ENCODE measurements at places on chromosomes 7 and 10.
A peak's percentile ranks its signal among the peaks of the same experiment; 100 is the strongest.

GRCh38 chr7:19520392-19520791, 188.4 kb downstream of the POLR1F start:
- no peak for DNase-seq

GRCh38 chr7:44281811-44282600, 43.4 kb downstream of the CAMK2B start:
- no peak for DNase-seq

GRCh38 chr10:126561294-126561920, 109.1 kb downstream of the C10orf90 start:
- no peak for DNase-seq

DNA sequence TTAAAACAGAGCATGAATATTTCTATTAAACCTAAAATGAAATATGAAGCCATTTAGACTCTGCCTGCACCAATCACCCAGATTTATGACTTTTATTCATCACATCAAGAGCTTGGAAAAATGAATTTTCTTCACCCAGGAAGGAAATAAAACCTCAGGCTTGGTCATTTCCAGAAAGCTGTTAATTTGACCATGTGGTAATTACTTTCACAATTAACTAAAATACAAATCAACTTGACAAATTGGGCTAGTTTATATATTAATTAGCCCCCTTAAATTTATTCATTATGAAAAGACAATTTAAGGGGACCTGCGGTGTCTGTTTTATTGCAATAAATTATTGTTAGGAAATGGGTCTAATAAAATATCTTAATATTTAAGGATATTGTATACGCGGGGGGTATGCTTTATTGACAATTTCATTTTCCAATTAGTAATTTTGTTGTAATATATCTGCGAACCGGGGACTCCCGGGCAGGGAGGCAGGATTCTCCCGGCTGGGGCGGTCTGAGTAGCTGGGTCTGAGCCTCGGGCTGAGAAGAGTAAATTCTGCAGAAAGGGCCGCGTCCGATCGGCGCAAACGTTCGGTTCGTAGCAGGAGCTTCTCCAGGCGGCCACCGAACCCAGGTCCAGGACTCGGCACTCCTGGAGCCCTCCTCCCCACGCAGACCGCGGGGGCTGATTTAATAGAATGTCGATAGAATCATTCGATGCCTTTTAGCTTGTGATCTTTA, 9.4 kb upstream of the MNX1 start:
- no peak for DNase-seq

- DNase-seq = no peak
Measured at GRCh38 chr10:70928140-70928539, 39.8 kb upstream of the PCBD1 start.

DNA sequence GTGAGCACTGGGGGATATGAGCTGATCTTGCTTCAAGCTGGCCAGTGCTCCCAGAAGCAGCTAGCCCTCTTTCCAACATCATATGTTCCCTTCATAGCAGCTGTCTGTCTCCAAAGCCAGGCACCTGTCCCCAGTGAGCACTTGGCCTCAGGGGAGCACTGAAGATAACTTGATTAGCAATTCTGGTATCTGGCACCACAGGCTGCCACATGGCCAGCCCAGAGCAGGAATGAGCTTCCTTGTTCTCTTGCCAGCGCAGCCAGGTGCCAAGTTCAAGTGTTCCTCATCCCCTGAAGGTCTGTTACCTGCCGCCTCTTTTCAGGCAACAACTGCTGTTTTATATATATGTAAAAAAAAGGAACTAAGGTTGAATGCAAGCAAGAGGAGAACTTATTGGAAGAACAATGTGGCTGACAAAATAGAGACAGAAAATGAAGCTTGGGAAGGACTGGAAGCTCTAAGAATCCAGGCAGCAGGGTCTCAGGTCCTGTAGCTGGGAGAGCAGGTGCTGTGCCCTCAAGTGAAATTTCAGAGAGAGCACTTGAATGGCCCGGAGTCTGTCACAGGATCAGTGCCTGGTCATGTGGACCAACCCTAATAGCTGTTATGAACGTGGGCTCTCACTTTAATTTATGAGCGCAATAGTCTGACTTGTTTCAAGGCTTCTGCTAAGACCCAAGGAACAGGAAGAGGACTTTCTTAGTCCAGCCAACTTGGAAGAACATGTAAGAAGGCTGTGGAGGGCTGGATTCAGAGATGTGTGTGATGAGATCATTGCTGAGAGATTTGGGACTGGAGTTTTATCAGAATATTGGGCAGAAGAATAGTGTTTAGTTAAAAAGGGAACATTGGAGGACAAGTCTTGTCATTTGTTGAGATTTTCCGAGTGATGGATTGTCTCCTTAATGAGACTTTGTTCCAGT, 267.2 kb downstream of the GLRX3 start:
- DNase-seq = no peak

GRCh38 chr7:44637788-44638594, 31.6 kb downstream of the OGDH start:
- DNase-seq = peak; percentile 70

DNA sequence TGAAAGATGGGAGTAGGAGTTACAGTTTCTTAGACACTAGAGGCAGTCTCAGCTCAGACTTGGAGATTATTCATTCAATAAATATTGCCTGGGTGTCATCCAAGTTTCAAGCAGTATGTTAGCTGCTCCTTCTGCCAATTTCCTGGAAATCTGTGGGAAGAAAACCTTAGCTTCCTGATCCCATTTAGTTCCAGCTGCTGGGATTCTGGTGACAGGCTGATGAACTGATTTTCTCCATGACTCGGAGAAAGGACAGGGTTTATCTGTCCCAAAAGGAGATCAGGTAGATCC, 95.8 kb downstream of the CLEC2L start:
- DNase-seq = no peak

DNA sequence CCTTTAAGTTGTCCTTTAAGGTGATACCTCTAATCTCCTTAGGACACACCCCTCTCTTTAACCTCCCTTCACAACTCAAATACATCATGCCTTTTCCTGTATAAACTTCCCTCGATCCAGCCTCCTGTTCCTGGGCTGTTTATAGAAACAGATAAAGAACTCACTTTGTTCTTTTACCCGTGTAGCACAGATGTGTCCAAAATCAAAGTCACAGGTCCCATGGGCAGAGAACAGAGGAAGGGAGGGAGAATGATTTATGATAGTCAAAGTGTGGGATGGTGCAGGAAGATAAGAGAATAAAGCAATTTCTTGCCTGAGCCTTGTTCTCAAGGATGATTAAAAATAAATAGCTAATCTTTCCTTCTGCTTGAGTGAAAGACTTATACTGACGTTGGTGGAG, 50.3 kb upstream of the CABCOCO1 start:
- no peak for DNase-seq

DNA sequence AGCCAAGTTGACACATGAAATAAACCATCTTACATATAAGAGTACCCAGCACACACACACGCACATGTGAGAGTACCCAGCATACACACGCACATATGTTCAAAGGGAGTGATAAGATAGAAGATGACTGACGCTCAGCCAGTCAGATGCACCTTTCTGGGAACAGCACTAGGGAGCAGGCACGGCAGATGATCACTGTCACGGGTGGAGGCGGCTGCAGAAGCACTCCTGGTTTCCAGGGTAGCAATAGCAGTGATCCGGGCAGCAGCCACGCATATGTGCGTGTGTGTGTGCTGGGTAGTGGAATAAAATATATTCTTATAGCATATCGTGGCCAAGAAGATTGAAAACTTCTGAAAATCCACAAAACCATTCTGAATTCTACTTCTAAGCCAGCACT, 85.8 kb upstream of the NAMPT start:
- DNase-seq = no peak

DNA sequence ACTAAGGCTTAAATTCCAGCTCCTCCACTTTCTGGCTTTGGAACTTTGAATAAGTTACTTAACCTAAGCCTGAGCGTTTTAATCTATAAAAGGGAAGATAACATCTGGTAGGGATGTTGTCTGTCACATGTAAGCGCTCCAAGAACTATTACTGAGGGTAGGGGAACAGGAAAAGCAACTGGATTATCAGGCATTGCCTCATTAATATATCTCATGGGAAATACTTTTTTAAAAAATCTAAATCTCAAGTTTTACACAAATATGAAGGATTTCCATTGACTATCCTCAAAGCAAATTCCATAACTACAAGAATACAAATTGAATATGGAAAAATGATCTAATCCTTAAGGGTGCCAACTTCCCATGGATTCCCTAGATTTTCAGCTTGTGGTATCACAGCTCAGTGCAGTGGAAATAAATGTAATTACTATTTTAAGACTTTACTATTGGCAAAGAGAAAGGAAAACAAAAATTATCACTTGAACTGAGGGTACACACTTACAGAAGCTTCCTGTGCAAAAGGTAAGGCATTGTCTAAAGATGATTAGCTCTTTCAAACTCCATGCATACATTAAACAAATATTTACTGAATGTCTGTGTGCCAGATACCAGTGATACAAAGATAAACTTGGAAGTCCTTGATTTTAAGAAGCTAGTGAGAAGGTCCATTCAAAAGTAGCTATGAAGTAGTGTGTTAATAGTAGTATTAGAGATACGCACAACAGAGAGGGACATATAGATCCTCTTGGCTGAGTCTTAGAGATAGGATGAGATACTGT, 38.4 kb downstream of the NT5C2 start:
- no peak for DNase-seq

- no peak for DNase-seq
Measured at GRCh38 chr7:150847536-150847935, 4.8 kb upstream of the AOC1 start.

GRCh38 chr7:70392877-70393435, 739.0 kb upstream of the GALNT17 start:
- DNase-seq = no peak

DNA sequence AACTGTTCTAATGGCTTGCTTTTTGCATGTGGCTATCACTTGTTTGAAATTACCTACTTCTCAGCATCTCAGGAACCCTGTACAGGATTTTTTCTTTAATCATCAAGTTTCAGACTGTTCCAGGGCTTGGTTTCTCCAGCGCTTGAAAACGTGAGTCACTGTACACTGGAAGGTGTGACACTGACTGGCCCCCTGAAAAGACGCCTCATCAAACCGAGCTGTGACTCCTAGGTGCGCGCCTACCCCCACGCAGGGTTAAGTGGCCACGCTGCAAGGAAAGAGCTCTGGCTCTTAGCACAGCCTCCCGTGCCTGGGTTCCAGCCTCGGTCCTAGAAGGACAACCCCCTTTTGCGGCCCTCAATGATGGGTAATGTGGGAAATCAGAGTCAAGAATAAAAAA, 81.0 kb downstream of the EBF3 start:
- no peak for DNase-seq

- DNase-seq = no peak
Measured at GRCh38 chr7:69426705-69427104, 171.6 kb upstream of the AUTS2 start.

DNA sequence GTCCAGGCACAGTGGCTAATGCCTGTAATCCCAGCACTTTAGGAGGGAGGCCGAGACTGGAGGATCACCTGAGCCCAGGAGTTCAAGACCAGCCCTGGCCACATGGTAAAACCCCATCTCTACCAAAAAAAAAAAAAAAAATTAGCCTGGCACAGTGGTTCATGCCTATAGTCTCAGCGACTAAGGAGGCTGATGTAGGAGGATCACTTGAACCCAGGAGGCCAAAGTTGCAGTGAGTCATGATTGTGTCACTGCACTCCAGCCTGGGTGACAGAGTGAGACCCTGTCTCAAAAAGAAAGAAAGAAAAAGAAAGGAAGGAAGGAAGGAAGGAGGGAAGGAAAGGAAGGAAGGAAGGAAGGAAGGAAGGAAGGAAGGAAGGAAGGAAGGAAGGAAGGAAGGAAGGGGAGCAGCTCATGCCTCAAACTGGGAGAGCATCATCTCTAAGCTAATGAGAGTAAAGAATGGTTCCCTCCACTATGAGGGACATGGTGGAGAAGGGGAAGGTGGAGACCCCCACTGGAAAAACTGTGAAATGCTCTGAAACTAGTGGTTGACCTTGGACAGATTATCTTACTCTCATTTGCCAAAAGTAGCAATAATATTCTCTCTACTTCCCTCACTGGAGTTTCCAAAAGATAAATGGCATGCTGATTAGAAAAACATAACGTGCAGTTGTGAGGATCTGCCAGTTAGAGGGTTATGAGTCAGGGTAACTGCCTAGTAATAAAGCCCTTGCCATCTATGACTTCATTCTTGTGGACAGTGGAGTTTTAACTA, 16.8 kb downstream of the GIMAP5 start:
- DNase-seq = no peak

DNA sequence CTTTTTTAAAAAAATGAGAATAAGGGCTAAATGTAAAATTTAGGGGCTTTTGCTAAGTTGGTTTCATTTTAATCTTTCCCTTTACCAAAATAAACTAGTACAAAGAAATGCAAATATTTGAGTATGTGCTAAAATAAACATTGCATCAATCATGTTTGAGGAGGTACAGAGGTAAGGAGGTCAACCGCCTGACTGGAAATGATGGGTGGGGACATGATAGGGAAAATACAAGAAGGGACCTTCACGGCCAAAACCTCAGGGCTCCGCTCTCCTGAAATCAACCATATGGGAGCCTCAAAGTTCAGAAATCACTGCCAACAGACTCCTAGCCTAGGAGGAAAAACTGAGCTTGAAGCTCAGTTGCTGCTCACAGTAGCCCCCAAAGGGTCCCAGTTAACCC, 207.6 kb downstream of the AHR start:
- no peak for DNase-seq

DNA sequence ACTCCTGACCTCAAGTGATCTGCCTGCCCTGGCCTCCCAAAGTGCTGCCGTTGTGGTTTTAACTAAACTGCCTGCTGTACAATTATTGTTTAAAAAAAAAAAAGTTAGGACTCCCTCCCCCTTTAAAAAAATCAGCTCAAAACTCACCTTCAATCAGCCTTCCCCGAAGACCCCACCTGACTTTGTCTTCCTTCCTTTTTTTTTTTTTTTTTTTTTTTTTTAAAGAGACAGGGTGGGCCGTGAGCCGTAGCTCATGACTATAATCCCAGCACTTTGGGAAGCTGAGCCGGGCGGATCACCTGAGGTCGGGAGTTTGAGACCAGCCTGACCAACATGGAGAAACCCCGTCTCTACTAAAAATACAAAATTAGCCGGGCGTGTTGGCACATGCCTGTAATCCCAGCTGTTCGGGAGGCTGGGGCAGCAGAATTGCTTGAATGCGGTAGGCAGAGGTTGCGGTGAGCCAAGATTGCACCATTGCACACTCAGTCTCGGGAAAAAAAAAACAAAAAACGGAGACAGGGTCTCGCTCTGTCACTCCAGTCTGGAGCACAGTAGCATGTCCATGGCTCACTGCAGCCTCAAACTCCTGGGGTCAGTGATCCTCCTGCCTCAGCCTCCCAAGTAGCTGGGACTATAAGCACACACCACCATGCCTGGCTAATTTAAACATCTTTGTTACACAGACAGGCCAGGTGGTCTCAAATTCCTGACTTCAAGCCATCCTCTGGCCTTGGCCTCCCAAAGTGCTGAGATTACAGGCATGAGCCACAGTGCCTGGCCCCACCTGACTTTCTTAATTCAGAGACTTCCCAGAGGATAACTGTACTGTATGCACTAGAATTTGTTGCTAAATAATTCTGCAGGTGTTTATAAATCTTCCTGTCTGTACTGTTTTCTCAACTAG, 3.2 kb downstream of the FIS1 start:
- no peak for DNase-seq

- DNase-seq = no peak
Measured at GRCh38 chr10:71729161-71729636, 9.6 kb upstream of the C10orf105 start.

All from stimulated activated CD8-positive, alpha-beta memory T cell treated with anti-CD3 and anti-CD28 coated beads, Interleukin-15, amount 100 ng/mL, for 48 hours (primary cell).